ENCODE measurements at places on chromosomes 13 and 19.

- no peak for DNase-seq
These were observed 87.5 kb downstream of the TSHZ3 start for GRCh38 chr19:31261603-31262212.

GRCh38 chr13:28316129-28316528 is 177.8 kb downstream of the PAN3 start:
- DNase-seq = no peak

- no peak for DNase-seq
These were observed 966 bp downstream of the JUNB start for GRCh38 chr19:12792051-12792852.

- DNase-seq = no peak
These were observed 53.9 kb downstream of the MCF2L start for GRCh38 chr13:113022745-113023574.

GRCh38 chr13:20441056-20441455 is 84.6 kb downstream of the CRYL1 start:
- DNase-seq = no peak

GRCh38 chr13:30808600-30808999 is 73.3 kb downstream of the ALOX5AP start:
- DNase-seq = no peak

- no peak for DNase-seq
These were observed 7.8 kb upstream of the SYCN start for GRCh38 chr19:39211731-39212374.

DNA sequence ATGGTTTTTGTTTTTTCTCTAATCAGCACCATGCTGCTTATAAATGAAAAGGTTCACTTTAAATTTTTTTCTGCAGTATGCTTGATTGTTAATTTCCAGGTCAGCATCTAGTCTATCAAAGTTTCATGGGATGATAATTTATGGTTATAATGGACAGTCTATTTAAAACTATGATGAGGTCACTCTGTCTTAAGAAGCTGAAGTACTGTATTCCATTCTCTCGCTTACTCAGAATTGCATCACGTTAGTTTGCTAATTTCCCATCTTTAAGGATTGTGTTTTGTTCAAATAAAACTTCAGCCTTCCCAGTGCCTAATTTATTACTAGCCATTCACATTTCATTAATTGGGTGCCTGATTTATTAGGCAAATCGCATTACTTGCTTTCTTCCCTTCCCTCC is 94.3 kb downstream of the GPC6 start:
- no peak for DNase-seq

- DNase-seq = no peak
These were observed 19.7 kb downstream of the ZFR2 start for GRCh38 chr19:3849092-3849491.

DNA sequence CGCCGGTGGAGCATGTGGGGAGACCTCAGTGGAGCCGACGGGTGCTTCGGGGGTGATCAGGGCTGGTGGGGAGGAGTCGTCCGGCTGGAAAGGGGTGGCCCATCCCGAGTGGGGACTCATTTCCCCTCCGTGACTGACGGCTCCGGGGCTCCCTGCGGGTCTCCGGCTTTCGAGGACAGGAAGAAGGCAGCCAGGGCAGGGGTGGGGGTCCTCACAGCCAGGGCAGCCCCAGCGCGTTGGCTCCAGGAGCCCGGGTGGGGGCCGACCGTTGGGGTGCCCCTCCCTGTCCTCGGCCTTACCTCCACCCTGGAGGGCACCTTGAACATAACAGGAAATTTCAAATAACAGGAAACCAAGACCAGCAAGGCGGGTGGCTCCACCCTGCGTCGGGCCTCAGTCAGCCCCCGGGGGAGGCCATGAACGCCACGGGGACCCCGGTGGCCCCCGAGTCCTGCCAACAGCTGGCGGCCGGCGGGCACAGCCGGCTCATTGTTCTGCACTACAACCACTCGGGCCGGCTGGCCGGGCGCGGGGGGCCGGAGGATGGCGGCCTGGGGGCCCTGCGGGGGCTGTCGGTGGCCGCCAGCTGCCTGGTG is at the start of gene S1PR4:
Gene S1PR4, plus strand, starts transcription at position 393 of the 596 bp plus-strand sequence. Its CDS starts 24 bp downstream, at position 417.
- DNase-seq = no peak

DNA sequence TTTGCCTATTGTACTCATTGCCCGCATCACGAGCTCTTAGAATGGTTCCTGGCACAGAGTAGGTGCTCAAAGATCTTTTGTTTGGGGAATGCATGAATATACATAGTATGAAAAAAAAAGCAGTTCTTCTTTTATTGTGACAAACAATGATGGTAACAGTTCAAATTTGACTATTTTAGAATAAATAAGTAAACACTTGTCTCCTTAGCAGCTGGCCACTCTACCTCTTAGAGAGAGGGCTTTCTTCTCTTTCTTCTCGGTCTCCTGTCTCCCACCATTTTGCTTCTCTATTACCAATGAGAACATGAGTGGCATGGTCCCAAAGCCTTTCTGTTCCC is 639 bp upstream of the SLAIN1 start:
- DNase-seq = no peak

GRCh38 chr19:17209126-17210036 is 5.8 kb upstream of the USE1 start:
- no peak for DNase-seq

DNA sequence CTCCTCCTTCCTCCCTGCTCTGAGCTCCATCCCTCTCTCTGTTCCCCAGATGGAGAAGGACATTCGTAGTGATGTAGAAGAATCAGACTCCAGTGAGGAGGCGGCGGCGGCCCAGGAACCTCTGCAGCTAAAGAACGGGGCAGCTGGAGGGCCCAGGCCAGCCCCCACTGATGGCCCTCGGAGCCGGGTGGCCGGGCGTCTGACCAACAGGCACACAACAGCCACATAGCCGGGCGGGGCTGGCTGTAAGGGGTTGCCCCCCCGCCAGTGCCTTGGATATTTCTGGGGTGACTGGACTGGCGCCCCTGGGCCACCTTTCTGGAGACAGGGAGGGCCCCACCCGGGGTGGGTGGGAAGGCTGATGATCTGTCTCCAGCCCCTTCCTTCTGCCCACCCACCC is 46.3 kb downstream of the CD320 start:
- DNase-seq = no peak

GRCh38 chr13:95813139-95813538 is 136.2 kb downstream of the DNAJC3 start:
- no peak for DNase-seq

DNA sequence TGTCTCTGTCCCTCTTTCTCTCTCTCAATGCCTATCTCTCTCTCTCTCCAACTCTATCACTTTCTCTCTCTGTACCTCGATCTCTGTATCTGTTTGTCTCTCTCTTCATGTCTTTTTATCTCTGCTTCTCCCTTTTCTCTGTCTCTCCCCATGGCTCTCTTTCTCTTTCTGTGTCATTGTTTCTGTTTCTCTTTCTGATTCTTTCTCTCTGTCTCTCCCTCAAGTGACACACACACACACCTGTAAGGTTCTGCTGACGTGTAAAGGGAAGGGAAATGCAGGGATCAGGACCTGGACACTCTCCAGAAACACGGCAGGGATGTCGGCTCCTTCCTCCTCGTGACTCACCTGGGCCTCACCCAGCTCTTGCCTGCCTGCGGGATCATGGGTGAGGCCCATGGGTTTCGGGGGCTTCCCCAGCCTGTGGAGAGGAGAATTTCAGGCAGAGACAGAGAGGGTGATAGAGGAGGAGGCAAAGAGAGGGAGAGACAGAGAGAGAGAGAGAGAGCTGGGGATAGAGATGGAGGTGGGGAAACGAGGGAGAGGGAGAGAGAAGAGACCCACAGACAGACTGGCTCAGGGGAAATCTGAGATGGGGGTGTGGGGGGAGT is 5.4 kb upstream of the PLAUR start:
- DNase-seq = no peak

DNA sequence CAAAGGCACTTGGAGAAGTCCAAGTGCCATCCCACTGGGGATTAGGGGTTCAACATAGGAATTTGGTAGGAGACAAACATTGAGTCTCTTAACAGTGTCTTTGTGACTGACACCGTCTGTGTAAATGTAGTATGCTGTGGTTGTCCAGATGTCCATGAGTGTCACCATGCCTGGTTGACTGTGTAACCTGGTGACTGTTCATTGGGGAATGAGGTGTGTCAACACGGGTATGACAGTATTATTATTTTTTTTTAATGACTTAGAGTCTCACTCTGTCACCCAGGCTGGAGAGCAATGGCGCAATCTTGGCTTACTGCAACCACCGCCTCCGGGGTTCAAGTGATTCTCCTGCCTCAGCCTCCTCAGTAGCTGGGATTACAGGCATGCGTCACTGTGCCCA is 16.2 kb downstream of the PKN1 start:
- DNase-seq = no peak

DNA sequence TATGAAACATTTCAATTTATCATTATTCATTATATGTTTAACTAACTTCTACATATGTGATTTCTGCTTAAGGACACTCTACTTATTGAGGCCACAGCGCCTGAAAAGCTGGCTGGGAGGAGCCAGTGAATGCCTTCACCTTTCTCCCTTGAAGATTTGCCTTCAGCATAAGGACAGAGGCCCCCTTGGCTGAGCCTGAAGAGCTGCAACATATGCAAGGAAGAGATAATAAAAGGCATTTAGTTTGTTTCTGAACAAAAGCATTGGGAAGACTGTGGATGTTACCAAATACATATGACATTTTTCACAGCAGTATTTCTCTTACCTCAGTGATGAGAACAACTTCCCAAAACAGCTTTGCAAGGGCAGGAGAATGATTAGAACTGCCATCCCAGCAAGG is 92.1 kb downstream of the ABCC4 start:
- DNase-seq = no peak

DNA sequence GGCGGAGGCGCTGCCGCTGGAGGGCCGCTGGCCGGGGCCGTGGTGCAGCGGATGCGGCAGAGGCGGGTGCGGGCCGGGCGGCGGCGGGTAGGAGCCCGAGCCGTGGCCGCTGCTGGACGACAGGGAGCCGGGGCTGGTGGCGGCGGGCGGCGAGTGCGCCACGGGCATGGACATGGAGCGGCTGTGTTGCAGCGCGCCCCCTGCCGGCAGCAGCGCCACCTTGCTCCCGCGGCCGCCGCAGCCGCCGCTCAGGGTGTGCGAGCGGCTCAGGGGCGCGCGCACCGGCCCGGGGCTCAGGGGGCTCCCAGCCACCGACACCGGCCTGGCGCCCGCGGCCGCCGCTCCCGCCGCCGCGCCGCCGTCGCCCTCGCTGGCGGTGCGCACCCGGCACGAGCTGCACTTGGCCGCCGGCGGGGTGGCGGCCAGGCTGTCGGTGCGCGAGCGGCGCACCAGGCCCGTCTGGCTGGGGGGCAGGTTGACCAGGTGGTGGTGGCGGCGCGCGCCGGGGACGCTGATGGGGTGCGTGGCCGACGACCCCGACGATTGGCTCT is 1.7 kb downstream of the IRS2 start:
- DNase-seq = peak; percentile 42

GRCh38 chr13:29746148-29746677 is 104.2 kb downstream of the UBL3 start:
- DNase-seq = no peak

GRCh38 chr19:4423416-4424126 is 21.1 kb downstream of the CHAF1A start:
- DNase-seq = no peak

- DNase-seq = no peak
These were observed 4.3 kb upstream of the DACH1 start for GRCh38 chr13:71871176-71871754.

- DNase-seq = no peak
These were observed 2.3 kb downstream of the DDX39A start for GRCh38 chr19:14416817-14417231.

DNA sequence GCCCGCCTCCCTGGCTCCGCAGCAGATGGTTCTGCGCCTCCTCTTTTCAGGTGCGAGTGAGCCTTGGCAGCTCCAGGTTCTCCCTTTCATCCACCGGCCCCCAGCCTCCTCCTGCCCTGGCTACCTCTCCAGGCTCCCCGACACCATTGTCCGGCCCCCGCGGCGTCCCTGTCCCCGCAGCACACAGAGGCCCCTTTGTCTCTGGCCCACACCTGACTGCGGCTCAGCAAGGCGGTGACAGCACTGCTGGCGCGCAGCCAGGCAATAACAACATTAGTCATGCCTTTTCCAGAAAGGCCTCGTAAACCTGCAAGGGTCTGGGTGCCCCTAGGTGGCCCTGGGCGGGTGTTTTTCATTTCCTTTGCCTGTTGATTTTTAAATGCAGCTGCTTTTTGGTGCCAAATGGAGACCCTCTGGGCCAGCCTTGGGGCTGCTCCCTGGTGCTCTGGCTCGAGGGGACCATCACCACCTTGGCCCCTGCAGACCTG is 73.2 kb upstream of the MEDAG start:
- no peak for DNase-seq

DNA sequence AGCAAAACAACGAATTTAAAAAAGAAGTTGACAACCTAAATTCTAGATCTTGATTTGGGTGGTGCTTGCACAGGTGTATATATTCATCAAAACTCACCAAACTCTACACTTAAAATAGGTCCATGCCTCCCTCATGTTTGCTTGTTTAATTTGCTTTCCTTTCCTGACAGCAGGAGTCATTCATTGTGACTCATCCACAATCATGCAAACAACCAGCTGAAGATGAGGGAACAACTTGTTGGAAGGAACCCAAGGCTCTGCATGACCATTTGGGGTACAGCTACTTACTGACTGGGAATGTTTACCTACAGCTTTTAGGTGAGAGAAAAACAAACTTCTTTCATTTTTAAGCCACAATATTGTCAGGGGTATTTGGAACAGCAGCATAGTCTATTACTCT is 96.6 kb downstream of the RXFP2 start:
- DNase-seq = no peak

- DNase-seq = no peak
These were observed 67.6 kb downstream of the ZNF557 start for GRCh38 chr19:7137120-7137519.

DNA sequence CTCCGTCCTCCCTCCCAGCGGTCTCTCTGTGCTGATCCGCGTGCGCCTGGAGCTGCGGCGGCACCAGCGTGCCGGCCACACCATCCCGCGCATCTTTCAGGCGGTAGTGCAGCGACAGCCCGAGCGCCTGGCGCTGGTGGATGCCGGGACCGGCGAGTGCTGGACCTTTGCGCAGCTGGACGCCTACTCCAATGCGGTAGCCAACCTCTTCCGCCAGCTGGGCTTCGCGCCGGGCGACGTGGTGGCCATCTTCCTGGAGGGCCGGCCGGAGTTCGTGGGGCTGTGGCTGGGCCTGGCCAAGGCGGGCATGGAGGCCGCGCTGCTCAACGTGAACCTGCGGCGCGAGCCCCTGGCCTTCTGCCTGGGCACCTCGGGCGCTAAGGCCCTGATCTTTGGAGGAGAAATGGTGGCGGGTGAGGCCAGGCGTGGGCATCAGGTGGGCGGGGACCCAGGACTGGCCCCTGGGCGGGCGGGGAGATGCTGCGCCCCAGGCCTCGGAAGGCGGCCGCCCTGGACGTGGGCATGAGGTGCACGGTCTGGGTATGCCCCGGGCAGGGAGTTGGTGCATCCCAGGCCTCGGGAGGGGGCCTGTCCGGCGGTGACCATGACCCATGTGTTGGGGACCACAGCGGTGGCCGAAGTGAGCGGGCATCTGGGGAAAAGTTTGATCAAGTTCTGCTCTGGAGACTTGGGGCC is 16.4 kb downstream of the SLC27A1 start:
- DNase-seq = no peak
